ENCODE measurements at places on chromosomes 7 and 10.

- DNase-seq, result no peak
These were observed 71.6 kb upstream of the GJD4 start for GRCh38 chr10:35533565-35533964.

DNA sequence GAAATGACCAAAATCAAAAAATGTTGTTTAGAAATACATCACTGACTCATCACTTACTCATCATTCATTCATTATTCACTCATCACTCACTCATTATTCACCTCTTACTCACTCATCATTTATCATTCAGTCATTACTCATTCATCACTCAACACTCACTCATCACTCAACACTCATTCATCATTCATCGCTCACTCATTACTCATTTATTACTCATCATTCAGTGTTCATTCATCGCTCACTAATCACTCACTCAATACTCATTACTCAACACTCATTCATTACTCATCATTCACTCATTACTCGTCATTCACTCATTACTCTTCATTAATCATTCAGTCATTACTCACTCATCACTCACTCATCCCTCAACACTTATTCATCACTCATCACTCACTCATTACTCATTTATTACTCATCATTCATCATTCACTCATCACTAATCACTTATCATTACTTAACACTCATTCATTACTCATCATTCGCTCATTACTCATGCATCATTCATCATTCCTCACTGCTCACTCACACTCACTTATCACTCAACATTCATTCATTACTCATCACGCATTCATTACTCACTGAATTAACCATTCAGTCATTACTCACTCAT lies 238.5 kb downstream of the ADARB2 start:
- DNase-seq, result no peak

- DNase-seq, result peak; percentile 65
These were observed 107.9 kb downstream of the CYTH3 start for GRCh38 chr7:6164491-6164890.

DNA sequence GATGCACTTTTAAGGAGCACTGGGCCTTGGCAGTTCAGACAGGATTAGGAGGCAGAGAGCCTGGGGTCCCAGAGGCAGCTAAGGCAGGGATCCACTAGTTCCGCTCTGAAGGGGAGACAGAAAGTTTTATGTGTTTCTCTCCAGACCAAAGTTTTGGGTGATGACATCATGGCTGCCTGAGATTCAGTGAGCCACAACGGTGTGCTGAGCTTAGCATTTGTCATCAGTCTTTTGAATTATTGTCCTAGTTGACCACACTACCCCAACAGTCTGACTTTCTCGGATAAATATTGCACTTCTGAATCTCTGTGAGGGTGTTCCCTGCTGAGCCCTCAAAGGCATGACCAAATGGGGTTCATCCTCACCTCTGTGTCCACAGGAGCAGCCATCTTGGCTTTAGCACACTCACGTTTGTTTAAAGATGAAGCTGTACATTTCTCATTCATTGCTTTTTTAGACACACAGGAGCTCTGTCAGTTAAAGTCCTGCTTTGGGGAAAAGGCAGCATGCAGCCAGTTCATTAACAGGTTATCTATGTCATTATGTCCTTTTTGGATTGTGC lies 297.7 kb upstream of the LRGUK start:
- DNase-seq, result no peak

- DNase-seq, result no peak
These were observed 10.4 kb downstream of the TM9SF3 start for GRCh38 chr10:96576277-96576980.

GRCh38 chr10:22624287-22624738 lies 90.1 kb downstream of the PIP4K2A start:
- DNase-seq, result no peak

- DNase-seq, result no peak
These were observed 1336.0 kb upstream of the CELF2 start for GRCh38 chr10:9681655-9682054.

DNA sequence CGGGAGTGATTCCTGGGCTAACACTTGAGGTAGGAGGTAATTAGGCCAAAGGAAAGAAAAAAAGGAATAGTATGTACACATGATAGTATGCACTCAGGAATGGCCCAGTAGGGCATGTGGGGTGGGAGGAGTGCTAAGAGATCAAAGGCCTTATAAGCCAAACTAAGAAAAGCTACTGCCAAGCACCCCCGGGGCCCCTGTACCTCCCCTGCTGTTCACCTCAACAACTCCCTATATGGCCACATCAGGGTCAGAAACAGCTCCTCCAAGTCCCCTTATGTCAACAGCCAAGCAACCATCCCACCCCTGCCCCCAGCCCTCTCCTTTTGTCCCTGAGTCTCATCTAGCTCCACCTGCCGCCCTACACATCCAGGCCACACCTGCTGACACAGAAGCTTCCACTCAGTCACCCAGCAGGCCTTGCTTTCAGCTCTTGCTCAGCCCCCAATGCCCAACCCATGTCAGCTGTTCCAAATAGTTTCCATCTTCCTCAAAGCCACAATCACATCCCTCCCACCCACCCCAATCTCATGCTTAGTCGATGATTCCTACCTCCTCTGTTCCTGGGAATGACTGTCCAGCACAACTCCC lies 80.2 kb downstream of the SORBS1 start:
- no peak for DNase-seq

DNA sequence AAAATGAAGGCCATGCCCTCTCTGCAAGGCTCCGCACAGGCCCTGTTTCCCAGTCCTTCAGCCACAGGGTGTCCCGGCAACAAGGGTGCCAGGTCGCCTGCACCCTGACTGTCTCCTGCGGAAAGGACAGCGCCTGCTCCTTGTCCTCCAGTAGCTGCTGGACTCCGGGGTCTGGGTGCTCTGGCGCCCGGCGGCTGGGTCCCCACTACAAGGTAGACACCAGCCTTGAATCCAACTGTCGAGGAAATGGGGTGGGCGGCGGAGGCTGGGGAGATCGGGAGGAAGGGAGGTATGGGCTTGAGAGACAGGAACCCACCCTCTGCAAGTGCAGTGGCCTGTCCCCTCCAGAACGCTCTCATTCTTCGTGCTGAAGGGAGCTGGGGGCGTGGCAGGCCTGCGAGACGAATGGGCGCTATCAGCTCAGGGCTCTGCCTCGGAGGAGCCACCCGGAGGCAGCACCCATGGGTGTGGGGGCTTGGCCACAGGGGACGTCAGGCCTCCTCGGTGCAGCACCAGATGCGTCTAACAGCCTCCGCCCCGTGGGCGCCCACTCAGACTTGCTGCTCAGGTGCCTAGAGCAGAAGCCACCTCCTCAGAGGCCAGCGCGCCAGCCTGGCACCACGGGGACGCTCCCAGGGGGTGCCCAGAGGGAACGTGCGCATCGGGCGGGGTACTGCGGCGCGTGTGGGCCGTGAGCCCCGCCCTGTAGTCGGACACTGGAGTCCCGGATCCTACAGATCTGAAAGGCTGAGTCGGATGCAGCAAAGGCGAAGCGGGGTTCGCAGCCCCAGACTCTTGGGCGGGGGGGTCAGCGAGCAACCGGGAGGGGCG lies 15.6 kb downstream of the ADAM8 start:
- DNase-seq, result peak; percentile 69

DNA sequence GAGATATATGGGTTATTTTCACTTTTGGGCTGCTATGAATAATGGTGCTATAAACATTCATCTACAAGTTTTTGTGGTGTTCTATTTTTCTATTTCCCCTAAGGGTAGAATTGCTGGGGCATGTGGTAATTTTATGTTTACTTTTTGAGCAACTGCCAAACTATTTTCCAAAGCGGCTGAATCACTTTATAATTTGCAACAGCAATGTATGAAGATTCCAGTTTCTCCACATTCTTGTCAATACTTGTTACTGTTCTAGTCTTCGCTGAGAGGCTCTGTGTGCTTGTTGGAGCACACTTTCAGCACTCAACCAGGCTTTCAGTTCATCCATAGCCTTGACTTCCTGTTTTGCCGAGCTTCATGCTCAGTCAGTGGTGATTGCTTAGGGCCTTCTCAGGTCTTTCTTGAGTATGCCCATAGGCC lies 39.0 kb downstream of the ADK start:
- no peak for DNase-seq

- no peak for DNase-seq
These were observed 90.1 kb downstream of the ZNF365 start for GRCh38 chr10:62464308-62464707.

GRCh38 chr10:29407280-29407858 lies 118.5 kb downstream of the LYZL1 start:
- no peak for DNase-seq

- no peak for DNase-seq
These were observed 210.9 kb upstream of the CHRM2 start for GRCh38 chr7:136657482-136657921.

GRCh38 chr7:19295376-19295775 lies 150.2 kb upstream of the FERD3L start:
- no peak for DNase-seq

- DNase-seq, result no peak
These were observed 172.7 kb downstream of the SND1 start for GRCh38 chr7:127824682-127825081.

Measured in HuH-7 (cell line).